ENCODE measurements at places on chromosomes 4 and X.

DNA sequence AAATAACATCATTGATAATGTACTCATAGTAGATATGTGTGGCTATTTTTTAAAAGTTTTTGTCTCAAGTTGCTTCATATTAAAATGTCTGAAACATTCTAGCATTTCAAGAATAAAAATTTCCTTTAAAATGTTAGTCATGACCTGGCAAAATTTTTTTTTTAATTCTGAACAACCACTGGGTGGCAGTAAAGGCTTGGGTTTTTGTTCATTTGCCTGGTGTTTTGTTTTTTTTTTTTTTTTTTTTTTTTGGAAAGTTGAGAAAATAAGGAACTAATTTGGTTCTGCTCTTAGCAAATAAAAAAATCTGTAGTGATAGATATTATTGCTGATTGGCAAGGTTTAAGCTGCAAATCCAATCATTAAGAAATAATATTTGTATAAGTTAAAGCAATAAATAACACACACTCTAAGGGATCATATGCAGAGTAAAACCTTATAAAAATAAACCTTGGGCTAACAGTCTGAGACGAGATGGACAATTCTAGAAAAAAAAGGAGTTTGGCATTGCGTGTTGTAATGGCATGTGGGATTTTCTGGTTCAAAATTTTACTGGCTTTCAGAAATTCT, 81.4 kb downstream of the CEP44 start:
- no peak for DNase-seq

GRCh38 chr4:87527431-87528220, 1.6 kb downstream of the SPARCL1 start:
- no peak for DNase-seq

DNA sequence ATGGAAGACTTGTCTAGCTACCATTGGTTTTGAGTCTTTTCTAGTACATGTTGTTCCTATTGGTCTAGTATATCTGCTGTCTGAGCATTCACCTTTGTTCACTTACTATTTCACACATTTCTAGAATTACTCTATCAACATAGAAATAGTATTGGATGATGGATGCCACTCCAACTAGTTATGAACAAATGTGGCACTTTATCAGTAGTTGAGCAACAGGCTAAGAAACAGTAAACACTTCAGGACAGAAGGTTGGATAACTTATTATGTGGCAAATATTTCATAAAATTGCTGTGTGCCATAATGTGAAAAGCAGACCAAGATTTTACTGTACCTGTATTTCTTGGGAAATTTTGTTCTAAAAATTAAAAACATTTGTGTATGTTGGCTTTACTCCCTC, 42.4 kb upstream of the GLRA3 start:
- no peak for DNase-seq

DNA sequence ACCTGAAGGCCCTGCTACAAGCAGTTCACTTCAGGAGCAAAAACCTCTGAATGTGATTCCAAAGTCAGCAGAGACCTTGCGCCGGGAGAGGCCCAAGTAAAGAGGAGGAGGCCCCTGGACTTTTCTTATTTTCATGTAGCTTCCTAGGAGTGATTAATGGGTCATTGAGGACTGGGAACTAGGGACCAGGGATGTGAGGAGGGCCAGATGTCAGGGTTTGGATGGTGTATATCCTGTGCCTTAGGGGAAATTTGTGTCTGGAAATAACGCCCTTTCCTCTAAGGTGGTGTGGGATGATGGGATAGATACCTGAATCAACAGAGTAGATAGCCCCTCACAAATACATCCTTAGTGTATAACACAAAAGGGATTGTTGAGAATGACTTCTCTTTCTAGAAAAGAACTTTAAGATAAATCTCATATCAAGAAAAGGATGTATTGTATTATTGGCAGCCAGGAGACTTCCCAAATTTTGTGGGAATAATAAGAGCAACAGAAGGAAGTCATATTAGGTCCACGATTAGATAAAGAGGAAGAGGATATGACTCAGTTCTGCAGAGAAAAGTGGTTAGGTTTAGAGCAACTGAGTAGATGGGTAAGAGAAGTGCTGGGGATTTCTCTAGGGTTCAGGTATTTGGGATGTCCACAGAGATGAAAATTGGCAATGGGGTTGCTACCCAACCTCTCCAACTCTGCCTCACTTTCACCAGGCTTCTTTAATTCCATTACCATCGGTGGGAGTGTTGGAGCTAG, 1.1 kb downstream of the ITGB1BP2 start:
- no peak for DNase-seq

GRCh38 chrX:47169726-47170515, 23.7 kb upstream of the UBA1 start:
- DNase-seq = no peak

- no peak for DNase-seq
These were observed 39.3 kb downstream of the NUDT6 start for GRCh38 chr4:122882857-122883735.

GRCh38 chr4:145939441-145939750, 773 bp upstream of the ZNF827 start:
- no peak for DNase-seq

GRCh38 chrX:23811108-23811651, 28.2 kb downstream of the SAT1 start:
- no peak for DNase-seq

DNA sequence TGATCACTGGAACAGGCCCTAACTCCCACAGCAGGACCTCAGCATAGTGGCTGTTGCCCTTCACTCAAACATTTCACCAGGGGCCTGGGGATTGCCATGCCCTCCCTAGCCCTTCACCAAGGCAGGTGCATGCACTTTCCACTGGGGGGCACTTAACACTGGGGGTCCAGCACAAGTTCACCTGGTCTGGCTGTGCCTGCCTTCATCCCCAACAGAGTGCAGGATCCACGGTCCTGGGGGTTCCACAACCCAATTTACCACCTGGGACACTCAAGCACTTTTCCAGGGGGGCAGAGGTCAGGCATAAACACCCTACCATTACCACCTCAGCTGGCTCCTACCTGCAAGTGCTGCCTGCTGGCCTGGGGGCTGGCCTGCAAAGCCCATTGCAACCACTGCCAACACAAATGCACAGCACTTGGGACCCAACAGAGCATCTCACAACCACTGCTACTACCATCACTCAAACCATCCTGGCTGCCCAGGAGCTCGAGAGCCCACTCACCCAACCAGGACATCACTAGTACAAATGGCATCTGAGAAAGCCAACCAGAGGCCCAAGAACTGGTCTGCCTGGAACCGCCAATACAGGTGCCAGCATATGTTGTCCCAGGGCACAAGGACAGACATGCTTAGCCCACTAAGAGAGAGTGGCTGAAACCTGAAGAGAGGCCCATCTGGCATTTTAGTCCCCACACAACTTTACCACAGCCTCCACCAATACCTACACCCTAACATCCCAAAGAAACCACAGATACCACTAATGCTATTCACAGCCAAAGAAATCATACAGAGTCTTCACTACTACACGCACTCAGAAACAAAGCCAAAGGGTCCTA, 43.1 kb downstream of the NAT8L start:
- no peak for DNase-seq

- DNase-seq = no peak
These were observed 106.6 kb upstream of the WDR44 start for GRCh38 chrX:118239178-118239870.

DNA sequence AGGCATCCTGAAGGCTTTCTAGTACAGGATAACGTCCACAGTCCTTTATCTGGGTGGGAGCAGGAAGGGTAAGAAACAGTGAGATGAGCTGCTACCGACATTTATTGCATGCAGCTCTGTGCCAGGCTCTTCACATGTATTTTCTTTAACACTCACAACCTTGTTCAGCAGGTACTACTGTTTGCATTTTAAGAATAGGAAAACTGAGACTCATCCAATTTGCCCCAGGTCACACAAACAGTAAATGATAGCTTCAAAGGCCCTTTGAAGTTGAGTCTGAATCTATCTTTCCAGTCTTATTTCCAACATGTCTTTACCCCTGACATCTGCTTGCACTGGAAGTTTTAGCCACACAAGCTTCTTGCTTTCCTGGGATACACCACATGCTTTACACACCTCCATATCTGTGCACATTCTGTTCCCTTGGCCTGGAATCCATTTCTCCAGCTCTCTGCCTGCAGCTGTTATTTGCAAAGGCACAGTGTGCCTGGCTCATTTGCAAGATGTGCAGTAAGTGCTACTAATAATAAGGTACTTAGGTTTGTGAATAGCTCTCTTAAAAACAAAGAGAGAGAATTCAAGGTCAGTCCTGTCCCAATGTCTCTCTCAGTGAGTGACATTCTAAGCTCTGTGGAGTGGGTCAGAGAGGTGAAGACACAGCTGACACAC, 61.2 kb downstream of the METTL14 start:
- DNase-seq = no peak

GRCh38 chr4:186946682-186947294, 223.1 kb upstream of the FAT1 start:
- no peak for DNase-seq

GRCh38 chrX:10582215-10582733, 38.1 kb downstream of the MID1 start:
- DNase-seq = no peak

GRCh38 chr4:145530189-145530588, 48.5 kb downstream of the SMAD1 start:
- no peak for DNase-seq

DNA sequence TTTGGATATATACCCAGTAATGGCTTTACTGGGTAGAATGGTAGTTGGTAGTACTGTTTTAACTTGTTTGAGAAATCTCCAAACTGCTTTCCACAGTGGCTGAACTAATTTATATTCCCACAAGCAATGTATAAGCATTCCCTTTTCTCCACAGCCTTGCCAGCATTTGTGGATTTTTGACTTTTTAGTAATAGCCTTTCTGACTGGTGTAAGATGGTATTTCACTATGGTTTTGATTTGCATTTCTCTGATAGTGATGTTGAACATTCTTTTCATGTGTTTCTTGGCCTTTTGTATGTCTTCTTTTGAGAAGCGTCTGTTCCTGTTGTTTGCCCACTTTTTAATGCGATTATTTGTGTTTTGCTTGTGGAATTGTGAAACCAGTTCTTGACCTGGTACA, 290.5 kb downstream of the BMPR1B start:
- no peak for DNase-seq

GRCh38 chr4:161010227-161010626, 1153.6 kb downstream of the FSTL5 start:
- no peak for DNase-seq
